CD4-positive, alpha-beta T cell treated with Interleukin-15 for 1 hour (primary cell): ENCODE measurements at places on chromosomes 4 and X.
A peak's percentile ranks its signal among the peaks of the same experiment; 100 is the strongest.

DNA sequence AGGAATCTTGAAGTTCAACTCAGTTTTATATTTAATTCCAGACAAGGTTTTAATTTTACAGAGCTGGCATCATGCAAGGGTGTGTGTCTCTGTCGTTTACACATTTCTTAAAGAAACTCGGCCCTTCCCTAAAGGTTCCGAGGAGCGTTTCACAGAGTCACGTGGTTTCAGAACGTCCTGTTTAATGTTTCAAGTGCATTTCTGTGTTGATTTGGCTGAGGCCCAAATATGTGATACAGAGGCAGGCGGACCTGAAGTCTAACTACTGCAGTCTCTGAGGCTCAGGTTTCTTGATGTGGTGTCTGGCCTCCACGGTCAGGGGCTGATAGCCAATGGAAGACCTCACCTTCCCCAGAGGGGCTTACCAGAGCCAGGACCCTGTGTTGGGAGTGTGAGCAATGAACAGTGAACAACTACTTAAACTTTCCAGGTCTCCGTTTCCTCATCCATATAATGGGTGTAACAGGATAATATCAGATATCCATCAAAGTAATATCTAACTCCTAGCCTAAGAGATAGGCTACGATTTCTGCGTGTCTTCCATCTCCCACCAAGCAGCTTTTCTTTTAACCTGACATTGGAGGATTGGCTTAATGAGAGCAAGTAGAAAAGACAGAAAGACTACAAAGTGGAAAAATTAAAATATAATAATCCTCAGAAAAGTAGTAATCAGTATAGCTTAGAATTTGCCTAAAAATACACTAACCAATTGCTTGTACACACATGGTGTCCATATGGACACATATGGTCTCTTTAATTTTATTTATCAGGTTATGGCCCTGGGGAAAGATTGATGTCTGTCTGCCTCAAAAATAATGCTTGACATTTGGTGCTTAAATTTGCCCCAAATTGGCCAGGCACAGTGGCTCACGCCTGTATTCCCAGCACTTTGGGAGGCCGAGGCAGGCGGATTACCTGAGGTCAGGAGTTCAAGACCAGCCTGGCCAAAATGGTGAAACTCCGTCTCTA, 50.0 kb upstream of the TRIM2 start:
- DNase-seq = no peak

DNA sequence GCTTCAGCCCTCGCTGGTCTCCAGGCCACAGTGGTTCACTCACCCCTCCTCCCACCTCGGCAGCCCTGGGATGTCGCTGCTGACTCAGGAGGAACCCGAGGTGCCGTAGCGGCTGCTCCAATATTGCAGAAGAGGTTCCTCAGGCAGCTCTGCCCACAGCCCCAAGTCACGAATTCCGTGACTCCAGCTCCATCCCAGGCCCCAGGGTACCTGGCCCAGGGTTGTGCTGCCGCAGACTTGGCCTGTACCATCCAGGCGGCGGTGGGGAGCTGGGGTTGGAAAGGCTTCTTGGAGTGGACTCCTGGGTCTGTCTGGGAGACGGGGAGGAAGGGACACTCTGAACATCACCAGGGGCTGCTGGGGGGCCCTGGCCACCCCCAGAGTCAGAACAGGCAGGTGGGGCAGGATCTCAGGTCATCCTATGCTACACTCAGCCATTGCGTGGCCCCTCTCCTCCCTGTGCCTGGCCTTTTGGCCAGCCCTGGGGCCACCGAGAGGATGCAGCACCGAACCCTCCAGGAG, 728 bp upstream of the HGFAC start:
- no peak for DNase-seq

- DNase-seq = no peak
These were observed 22.7 kb downstream of the MAP9 start for GRCh38 chr4:155353923-155354540.

DNA sequence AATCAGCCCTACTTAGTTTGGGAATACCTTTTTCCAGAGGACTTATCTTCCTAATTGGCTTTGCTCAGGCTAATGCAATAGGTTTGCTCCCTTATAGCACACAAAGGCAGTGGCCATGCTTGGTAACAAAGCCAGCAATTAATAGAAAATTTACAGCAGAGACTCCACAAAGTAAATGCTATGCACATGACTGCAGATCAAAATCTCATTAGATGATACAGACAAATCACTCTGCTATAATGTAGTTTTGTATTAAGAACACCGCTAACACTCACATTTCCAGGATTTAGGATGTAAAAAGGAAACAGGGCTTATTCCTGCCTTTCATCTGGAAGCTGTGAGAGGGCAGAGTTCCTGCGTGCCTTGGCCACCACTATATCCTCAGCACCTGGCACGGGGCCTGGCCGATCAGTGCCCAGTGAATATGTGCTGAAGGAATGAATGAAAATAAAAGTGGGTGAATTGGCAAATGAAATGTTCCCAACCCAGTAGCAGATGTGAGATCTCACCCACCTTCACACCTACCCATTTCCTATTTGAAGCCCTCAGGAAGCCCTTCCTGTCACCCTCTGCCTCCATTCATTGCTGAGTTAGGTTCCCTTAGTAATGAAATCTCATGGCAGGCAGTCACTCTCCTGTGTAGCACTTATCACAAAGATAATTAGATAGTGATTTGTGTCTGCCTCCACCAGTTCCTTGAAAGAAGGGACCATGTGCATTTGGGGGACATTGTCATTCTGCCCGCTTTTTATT, 5.1 kb downstream of the SEPTIN6 start:
- DNase-seq = no peak

- DNase-seq = no peak
These were observed 225.5 kb upstream of the ANKRD50 start for GRCh38 chr4:124937993-124938392.

DNA sequence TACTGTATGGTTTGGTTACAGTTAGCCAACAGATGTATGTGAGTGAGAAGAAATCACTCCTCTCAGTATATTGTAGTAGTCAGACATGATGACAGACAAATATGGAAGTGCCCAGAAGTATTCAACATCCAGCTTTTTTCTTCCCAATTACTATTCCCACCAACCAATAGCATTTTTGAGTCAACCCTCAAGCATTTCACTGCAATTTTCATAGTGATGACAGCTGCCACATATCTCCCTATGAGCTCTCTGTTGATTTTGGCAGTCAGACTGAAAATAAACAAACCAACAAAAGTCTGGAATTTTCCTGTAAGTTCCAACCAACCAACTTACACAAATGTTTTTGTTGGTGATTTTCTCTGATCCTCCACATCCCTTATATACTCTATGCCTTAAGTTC, 8.2 kb upstream of the TRAM1L1 start:
- no peak for DNase-seq

DNA sequence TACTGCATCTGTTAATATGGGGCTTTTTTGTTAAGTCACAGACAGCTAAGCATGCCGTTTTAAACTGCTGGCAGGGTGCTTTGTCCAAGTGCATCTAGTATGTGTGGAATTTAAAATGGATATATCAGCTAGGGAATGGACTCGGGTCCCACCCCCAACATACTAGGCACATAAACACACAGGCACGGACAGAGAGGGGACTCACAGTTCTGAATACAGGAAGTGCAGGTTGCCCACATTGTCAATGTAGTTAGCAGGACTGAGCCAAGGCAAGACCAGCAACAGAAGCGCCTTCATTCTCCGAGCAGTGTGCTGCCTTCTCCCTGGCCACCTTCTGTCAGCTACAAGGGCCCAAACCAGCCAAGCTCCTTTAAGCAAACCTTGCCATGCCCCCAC, 33.6 kb downstream of the LNX1 start:
- DNase-seq = no peak

GRCh38 chrX:21373637-21374162, 518 bp upstream of the CNKSR2 start:
- DNase-seq = peak; percentile 32

DNA sequence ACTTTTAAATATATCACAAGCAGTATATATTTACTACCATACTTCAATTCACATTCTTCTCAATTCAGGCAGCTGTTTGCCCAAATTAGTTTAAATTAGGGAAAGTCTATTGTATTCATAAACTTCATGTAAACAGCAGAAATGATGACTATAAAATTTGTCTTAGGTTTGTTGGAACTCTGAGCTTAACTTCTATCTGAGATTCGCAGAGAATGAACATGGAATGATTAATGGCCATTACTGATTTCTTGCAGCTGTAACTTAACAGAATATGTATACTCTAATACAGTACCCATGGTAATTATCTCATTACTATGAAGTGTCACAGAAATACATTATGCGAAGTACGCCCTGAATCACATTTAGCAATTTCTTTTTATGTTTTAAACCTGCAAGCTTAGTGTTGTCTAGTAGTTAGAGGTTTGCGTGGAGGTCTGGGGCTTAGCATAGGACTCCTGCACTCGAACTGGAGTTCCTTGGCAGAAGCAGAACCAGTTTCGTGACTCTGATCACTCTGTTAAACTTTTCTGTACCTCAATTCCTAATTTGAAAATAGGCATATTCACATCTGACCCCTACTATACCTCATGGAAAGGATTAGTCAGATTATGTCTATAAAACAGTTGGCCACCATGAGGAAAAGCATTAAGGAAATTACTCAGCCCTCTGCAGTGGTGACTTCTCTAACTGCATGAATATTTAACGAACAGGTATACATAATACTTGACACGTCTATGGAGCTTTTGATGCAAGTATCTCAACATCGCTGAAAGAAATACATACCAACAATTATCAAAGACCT, 243.2 kb downstream of the MGST2 start:
- DNase-seq = no peak

GRCh38 chr4:148444296-148445070, 2.3 kb upstream of the NR3C2 start:
- peak; percentile 33 for DNase-seq

DNA sequence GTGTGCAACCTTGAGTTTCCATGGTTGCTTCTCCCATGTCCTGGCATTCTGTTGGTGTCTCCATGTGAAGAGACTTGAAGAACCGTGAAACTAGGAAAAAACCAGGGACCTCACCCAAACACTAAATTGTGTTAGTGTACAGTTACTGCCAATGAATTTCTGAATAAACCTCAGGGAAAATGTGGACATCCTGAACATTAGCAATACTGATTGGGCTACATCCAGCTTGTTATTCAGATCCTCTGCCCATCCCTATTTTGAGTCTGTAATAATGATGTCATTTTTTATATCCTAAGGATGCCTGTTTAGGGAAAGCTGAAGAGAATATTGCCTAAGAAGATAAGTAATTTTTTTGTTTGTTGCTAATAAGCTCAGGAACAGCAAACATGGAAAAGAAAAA, 262.7 kb downstream of the TMA16 start:
- no peak for DNase-seq

DNA sequence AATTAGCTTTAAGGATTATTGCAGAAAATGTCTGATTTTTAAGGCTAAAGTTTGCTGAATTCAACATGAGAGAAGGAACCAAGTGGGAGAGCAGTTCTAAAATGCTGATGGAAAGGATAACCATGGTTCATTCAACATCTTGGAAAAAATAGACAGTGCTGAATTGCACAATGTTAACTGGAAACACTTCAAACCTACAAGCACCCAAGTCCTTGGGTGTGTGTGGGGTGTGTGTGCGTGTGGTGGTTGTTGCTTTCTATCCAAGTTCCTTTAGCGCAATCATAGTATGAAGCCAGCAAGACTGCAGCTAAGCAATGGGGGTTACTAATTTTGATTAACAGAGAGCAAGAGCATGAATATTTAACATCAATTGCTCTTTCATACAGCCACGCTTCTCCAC, 29.3 kb upstream of the SCOC start:
- no peak for DNase-seq

GRCh38 chrX:19836337-19836736, 51.1 kb downstream of the SH3KBP1 start:
- DNase-seq = no peak

- no peak for DNase-seq
These were observed 164.9 kb upstream of the KLF3 start for GRCh38 chr4:38499101-38499500.

GRCh38 chr4:53559021-53559620, 32.2 kb downstream of the LNX1 start:
- DNase-seq = no peak

- DNase-seq = peak; percentile 68
These were observed 482 bp downstream of the RNF4 start for GRCh38 chr4:2469192-2469984.

- DNase-seq = no peak
These were observed 172.1 kb upstream of the MAGEE2 start for GRCh38 chrX:75957107-75957610.

GRCh38 chrX:24248042-24248441, 65.8 kb downstream of the SUPT20HL2 start:
- DNase-seq = no peak

DNA sequence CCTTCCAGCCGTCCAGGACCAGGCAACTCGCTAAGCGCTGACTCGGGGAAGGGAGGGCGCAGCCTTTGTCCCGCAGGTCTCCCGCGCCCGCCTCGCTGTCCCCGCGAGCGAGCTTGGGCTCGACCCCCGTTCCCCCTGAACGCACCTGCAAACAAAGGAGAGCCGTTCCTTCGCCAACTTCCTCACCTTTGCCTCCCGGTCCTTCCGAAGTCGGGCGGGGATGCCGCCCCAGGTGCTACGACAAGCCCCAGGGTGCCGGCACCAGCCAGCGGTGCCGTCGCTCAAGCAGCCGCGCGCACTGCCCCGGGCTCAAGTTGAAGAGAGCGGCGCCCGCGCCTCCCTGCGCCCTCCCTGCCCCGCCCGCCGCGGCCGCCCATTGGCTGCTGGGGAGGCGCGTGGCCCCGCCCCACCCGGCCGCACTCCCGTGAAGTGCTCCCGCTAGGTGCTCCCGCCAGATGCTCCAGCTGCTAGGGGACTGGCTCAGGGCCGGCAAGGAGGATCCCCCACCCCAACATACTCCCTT, 107.1 kb downstream of the NSUN7 start:
- DNase-seq = peak; percentile 58

DNA sequence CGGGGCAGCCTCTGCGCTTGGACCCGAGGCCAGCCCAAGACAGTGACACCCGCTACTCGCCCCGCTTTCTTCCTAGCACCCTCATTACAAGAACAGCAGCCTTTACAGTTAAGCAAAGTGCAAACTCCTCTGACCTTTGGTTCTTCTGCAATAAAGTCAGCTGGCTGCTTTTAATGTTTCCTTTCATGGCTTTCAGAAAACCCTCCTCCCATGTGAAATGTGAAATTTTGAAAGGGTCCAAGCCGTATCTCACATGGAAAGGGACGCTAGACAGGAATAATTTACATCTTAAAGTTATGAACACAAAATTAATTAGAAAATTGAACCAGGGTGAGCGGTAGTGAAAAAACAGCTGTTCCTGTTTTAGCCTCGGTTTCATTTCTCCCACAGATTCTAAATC, 520.1 kb upstream of the FRG1 start:
- no peak for DNase-seq

DNA sequence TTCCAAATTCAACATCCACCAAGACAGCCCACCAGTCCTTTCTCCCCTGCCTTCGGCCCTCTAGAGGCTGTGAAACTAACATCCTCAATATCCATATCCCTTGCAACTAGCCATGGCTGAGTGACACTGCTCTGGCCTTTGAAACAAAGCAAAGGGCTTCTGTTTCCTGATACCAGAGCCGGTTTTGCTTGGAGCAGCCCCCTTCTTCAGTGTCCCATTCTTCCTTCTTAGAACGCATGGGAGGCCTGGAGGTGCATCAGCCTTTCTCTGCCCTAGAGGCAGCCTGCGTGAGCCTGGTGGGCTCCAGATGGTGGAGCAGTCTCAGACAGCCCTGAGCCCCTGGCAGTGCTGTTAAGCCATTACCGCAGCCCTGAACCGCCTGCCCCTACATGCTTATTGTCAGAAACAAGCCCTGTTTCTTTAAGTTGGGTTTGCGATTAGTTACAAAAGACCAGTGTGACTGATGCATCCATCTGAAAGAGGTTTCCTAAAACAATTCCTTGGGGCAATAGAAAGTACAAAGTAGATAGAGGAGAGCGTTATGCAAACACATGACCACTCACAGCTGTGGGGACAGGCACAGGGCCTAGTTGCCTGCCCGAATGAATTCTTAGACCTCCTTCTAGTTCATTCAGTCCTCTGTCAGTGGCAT, 74.1 kb downstream of the EVC start:
- no peak for DNase-seq
